Stimulated activated CD4-positive, alpha-beta T cell treated with anti-CD3 and anti-CD28 coated beads, TNF-alpha, amount 100 ng/mL, for 48 hours (primary cell): ENCODE measurements at places on chromosomes 6 and 20.
A peak's percentile ranks its signal among the peaks of the same experiment; 100 is the strongest.

DNA sequence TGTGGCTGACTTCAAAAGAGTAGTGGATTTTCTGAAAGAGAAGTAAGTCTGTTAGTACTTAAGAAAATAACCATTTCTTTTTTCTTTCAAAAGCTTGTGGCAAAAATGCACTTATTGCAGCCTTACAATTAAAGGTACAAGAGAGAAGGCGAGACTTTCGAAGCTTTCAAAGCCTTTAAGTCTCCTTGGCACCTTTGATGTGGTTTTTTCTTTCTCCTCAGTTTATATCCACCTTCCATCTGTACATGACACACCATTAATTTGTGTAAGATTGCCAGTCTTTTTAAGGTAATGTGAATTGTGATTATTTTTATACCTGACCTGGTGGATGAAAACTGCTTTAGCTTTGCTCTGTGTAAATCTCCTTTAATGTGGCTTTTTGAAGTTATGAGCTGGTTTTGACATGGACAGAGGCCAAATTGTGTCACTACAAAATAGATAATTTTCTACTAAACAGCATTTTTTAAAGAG lies 466.1 kb downstream of the CDKAL1 start:
- DNase-seq, result no peak

DNA sequence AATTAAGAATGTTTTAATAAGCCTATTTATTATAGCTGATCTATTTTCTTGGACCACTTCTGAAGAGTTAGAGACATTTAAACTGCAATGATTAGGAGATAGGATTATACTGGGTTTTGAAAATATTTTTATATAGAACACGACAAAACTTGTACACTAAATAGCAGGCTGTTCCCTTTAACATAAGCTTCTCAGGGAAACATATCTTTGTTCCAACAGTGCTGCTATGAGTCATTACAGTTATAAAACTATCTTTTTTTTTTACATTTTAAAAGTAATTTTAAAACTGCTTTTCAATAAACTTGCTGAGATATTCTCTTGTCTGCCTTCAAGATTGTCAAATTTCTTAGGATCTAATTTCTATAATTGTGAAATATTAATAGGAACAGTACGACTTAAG lies 389.1 kb downstream of the ARHGAP18 start:
- DNase-seq, result no peak

DNA sequence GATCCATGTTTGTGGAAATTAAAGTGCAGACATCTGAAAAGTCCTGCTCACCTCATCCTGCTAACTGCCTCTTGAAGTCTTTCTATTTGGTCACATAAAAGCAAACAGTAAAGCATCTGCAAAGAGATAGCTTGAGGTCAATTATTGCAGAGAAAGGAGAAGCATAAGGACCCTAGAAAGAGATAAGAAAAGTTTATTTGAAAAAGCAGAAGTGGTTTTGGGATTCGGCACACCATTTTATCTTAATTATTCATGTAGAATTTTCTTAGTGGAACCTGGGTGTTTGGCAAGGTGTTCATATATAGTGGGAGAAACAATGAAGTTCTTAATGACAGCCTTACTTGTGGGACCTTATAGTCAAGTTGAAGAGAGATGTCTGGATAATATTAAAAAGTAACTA lies 280.8 kb downstream of the CENPW start:
- no peak for DNase-seq

GRCh38 chr6:31063906-31064435 lies 48.4 kb downstream of the C6orf15 start:
- DNase-seq, result no peak

DNA sequence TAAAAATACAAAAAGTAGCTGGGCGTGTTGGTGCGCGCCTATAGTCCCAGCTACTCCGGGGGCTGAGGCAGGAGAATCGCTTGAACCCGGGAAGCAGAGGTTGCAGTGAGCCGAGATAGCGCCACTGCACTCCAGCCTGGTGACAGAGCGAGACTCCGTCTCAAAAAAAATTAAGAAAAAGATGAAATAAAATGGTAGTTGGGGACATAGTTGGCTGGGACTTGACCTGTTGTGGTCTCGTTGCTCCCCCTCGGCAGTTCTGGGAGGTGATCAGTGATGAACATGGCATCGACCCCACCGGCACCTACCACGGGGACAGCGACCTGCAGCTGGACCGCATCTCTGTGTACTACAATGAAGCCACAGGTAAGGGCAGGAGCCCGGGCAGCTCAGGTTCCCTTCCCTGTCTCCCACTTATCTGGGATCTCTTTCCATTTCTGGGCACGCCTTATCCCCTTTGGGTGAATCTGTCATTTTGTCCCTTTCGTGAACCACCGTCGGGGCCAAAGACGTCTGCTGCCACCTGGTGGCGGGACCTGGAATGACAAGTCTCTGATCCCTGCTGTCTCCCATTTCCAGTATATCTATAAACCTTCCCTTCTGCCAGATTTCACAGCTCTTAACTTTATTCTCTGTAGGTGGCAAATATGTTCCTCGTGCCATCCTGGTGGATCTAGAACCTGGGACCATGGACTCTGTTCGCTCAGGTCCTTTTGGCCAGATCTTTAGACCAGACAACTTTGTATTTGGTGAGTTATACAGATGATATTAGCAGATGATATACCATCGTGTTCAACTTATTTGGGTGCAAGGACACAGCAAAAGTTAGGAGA lies 2.3 kb downstream of the TUBB start:
- DNase-seq, result peak; percentile 77

GRCh38 chr20:38294076-38294591 lies 9.8 kb upstream of the BPI start:
- no peak for DNase-seq
